ENCODE measurements at places on chromosomes 7 and 10.

GRCh38 chr10:62748386-62748785, 56.1 kb upstream of the ADO start:
- no peak for DNase-seq

DNA sequence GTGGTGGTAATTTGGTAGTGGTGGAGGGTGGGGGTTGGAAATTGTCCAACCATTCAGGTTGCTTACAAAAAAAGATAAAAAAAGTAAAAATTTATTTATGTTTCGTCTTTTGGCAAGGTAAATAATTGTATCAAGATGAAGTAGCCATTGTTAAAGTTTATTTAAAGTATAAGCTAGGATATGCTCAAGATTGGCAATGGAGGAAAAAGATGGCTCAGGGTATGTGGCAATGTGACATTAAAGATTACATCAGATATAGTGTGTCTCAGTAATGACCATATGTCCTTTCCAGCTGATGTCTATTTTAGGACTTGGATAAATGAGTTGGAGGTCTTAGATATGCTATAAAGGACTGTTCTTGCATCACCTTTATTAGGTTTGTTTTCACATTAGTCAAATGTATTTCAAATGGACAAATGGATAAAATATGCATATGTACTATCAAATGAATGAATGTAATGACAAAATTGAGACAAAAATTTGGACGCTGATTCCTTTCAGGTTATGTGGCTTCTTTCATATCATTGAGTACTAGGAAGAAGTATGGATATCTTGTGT, 60.9 kb downstream of the ST7 start:
- DNase-seq = no peak

DNA sequence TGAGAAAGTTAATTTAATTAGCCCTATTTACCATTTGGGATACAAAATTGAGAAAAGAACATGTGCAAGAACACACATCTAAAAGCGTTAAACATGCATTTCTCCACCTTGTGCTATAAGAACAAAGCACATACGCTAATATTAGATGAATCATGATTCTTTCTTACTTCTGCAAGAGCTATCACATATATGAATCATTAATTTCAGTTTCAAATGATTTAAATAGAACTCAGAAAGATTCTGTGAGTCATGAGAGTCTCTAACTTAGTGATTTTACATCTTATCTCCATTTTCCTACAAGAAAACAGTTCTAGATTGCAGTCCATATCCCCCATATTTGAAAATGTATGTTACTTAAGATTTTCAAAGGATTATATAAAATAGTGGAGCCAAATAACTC, 173.9 kb downstream of the RNLS start:
- no peak for DNase-seq

DNA sequence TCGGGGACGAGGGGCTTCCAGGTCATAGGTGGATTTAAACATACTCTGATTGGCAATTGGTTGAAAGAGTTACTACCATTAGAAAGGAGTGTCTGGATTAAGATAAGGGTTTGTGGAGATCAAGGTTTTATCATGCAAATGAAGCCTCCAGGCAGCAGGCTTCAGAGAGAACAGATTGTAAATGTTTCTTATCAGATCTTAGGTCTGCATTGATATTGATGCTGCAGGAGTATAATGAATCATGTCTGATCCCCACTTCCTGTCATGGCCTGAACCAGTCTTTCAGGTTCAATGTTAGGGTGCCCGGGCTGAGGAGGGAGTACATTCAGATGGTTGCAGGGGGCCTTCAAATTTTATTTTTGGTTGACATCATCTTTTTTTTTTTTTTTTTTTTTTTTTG, 51.4 kb downstream of the SH3PXD2A start:
- no peak for DNase-seq

DNA sequence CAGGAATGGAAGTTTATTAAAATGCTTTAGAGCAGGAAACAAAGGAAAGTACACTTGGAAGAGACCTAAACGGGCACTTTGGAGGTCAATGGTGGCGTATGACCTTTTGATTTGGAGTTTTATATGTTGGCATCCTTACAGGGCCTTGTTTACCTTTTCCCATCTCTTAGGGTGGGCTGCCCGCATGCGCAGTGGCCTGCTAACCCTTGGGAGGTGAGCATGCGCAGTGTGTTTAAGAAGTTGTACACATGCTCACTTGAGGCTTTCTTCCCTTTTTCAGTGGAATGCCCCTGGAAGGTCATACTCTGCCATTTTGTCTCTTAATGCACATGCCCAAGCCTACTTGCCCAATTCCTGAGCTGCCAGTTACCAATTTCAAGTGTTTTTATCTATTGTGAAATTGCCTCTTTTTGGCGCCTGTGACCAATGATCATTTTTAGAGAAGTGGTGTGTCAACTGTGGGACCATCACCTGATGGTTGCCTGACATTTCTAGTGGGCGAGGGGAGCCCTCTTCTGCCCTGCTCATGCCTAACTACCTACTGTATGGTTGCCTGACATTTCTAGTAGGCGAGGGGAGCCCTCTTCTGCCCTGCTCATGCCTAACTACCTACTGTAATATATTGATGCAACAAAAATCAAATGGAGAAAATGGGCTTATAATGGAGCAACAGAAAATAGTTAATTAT, 138.0 kb downstream of the PPP1R9A start:
- no peak for DNase-seq

- DNase-seq = no peak
These were observed 96.4 kb downstream of the PRKG1 start for GRCh38 chr10:51170518-51171245.

- DNase-seq = no peak
These were observed 745 bp downstream of the TCERG1L start for GRCh38 chr10:131310551-131311401.
